ENCODE measurements at places on chromosomes 3 and 15. TPM values are rescaled to one million over a fixed set of nuclear protein-coding genes. Genes with fewer than 3 reads are reported as not detected.

The TMEM45A gene
- total RNA-seq: 2.4 TPM

The TMOD2 gene
- 1.2 TPM for total RNA-seq

The RTP3 gene
- total RNA-seq: not detected

The CHST13 gene
- total RNA-seq: 1.0 TPM

The SLC12A1 gene
- not detected for total RNA-seq

The DZIP3 gene
- 3.7 TPM for total RNA-seq

The SAMD7 gene
- not detected for total RNA-seq

The LRRC34 gene
- total RNA-seq: not detected
